ENCODE measurements at places on chromosomes 1 and 21.

DNA sequence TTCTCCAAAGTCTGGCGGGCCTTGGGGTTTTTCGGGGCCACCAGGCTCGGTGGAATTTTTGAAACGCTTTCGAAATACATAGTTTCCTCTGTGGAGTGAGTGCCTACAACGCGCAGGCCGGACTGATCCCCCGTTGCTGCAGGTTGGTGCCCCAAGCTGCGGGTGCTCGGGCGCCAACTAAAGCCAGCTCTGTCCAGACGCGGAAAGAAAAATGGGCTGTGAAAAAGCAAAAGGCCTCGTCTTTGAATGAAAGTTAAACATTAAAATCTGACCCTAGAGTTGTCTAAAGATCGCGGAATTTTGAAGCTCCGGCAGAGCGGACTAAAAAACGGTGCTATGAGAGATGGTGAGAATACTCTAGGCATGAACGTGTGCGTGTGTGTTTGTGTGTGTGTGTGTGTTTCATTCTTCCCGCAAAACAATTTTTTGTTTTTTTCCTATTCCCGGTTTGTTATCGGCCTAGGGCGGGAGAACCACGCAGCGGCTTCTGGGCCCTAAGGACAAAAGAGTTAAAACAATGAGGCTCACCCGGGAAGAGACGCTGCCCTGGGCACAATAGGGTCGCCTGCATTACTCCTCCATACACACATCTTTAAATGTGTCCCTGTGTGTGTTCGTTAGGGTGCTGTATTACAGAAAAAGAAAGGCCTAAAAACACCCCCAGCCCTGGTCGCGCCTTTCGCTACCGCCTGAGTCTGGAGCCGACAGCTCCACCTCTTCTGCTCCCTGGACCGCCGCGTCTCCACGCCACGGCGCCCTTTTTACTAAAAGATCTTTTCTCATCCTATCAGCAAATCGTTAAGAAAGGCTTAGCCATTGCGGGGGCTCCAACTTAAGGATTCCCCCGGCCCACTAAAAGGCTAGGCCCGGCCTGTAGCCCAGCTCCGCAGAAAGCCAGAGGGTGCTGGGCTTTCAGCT, 3.2 kb downstream of the TBX15 start:
- no peak for DNase-seq

DNA sequence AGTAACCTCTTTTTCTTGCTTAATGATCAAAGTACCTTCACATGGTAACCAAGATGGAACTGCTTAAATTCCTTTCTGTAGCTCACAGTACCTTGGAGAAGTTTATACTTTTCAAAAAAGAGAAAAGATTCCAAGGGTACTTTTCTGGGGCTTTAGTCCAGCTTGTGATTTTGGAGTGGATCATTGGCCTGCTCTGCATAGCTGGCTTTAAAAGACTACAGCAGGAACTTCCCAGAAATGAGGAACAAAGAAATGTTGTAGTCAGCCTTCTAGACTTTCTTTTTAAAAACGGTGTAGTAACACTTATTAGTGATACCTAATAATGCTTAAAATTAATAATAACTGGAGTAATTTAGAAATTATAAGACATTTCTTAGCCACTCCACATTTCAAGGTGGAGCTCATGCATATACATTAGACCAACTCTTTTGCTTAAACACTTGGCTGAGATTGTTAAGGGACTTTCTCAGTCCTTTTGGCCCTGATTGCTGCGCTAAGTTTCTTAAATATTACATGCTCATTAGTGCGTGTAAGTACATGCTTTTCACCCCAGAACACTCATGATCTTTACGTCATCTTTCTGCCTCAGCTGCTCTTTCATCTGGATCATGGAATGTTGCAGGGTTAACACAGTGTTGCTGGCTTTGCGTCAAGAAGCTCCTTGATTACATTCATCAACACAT, 57.3 kb downstream of the SDCCAG8 start:
- DNase-seq: no peak

- DNase-seq: no peak
Observed at GRCh38 chr1:85579622-85580021, 939 bp upstream of the CCN1 start.

DNA sequence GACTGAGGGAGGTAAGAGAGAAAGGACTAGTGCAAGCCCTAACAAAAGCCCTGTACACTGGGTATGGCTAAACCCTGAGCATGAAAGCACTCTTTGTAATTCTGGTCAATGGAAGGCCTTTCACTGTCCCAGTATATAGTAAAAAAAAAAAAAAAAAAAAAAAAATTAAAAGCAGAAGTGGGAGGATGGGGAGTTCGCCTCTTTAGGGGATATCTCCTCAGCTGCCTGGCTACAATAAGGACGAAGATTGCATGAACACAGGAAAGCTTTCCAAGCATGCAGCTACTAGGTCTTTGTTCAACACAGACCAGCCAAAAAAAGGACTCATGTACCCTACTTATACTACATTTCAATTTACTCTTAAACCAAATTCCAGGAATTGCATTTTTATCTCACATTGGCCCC, 59.1 kb downstream of the EIF4G3 start:
- DNase-seq: no peak

DNA sequence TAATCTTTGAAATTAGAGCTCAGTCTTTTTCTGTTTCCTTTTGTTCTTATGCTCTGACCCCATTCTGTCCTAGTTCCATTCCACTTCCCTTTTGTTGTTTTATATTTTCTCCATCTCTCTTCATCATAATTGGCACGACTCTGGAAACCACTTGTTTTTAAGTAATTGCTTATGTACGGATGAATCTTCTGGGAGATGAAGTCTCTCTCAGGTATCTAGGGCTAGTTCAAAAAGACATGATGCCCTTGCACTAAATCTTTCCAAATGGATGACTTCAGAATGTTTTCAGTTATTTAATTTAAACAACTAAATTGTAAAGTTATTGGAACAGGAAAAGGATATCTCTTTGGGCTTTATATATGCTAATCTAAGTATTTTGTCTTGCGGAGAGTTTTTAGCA, at the start of gene OR6F1:
Gene OR6F1 (minus strand): TSS at position 101 of the 400 bp plus-strand sequence. CDS start 3,891 bp downstream, outside the sequence.
- no peak for DNase-seq

GRCh38 chr1:183272390-183272848, 86.4 kb downstream of the LAMC2 start:
- DNase-seq: no peak

- DNase-seq: no peak
Observed at GRCh38 chr1:219812491-219813203, 115.7 kb downstream of the SLC30A10 start.

GRCh38 chr1:22591576-22591975, 28.3 kb downstream of the EPHA8 start:
- DNase-seq: no peak

DNA sequence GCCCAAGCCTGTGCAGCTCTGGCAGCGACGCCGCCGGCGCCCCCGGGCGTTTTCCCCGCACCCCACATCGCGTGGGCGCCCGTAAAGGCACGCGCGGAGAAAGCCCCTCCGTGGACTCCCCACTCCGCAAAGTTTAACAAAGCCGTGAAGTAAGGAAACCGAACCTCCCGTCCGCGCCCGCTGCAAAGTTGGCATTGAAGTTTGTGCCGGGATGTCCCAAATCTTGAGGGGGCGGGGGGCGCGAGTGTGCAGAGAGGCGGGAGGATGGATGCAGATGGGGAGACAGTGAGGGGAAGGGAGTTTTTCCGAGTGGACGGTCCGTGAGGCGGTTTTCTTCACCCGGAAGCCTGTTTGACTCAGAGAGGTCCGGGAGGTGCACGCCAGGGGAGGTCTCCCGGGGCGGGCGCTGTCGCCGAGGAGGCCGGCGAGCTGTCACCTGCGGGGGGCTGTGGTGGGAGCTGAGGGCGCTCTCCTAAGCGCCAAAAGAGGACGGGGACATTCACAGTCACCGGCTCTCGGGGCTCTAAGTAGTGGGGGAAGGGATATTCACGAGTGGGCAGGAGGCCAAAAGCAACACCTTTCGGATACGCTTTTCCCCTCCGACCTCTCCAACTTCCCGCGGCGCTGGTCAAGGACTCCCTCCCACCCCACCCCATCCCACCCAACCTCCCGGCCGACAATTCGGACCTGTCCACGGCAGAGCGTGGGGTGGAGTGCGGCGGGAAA, 1.3 kb downstream of the WLS start:
- no peak for DNase-seq

- DNase-seq: no peak
Observed at GRCh38 chr1:226558036-226558650, 9.6 kb downstream of the STUM start.

GRCh38 chr1:116873680-116874271, 35.9 kb upstream of the PTGFRN start:
- DNase-seq: no peak

GRCh38 chr21:34754690-34755647, 86.2 kb downstream of the CLIC6 start:
- DNase-seq: no peak

DNA sequence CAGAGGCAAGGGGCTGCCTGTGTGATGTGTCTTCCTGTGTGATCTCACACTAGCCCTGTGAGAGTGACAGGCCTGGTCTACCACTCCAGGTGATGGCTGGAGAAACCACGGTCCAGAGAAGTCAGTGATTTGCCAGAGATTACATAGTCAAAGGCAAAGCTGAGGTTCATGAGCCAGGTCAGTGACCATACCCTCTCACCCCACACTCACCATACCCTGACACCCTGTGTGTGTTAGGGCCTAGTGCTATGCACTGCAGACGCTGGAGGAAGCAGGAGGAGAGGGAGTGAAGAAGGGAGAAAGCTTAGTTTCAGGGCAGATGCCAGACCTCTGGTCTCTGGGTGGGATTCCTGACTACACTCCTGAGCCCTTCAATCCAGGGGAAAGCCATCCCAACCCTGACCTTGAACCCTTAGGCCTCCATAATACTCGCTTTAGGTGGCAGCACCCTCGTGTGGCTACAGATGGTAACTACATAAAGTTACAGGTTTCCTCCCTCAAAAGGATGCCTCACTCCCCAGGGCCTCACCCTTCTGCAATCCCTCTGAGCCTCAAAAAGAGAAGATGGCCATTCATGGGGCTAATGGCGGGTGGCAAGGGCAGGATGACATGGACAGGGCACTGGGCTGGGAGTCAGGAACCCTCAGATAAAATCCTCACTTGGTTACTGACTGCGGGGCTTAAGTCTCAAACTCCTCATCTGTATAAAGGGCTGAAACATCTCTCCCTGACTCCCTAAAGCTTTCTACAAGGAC, 20.8 kb upstream of the SDC3 start:
- DNase-seq: peak; percentile 34

DNA sequence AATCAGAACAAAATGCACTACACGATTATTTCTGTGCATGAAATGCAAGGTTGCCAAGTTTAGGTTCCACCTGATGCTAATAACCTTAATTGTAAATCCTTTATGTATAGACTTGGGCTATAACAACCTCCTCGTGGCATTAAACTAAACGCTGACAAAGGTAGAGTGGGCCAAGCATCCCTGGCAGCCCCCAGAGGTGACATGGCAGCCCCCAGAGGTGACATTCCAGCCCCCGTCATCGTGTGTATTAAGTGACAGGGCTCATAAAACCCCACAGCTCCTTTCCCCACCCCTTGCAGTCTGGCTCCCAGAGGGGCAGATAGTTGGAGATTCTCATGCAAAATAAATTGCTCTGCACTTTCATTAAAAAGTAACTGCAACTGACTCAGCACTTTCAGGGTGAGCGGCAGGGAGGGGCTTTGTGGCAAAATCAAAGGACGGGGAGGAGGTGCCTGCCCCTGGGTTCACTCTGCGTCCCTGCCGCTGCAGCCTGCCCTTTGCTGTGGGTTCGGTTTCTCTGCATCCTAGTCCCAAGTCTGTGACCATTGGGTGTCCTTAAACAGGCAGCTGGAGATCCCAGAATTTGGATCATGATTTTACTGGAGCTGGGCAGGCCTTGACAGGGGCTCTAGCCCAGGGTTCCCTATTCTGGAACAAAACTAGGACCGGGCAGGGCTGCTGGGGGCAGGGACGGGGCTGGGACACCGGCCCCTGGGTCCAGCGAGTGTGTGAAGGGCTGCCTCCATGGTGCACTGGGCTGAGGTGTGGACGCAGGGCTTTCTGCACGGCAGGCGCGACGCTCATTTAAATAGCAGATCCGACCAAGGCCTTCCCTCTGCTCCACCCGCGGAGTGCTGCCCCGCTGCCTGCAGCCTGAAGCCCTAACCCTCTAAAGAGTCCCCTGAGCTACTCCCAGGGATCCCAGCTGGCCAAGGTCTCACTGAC, 234.9 kb upstream of the VAMP3 start:
- no peak for DNase-seq

DNA sequence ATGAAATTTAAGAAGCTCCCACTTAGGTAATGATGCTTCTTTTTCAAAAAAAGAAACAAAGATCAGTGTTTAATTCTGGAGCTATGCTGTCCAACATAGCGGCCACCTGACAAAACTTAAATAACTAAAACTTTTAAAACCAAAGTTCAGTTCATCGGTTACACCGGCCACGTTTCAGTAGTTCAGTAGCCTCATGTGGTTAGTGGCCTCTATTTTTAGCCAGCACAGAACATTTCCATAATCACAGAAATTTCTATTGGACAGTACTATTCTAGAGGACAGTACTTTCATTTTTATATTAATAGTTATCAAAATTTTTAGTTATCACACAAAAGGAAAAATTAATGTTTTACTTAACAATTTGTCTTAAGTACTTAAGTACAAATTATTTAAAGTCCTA, 141.0 kb downstream of the USP25 start:
- no peak for DNase-seq

- DNase-seq: no peak
Observed at GRCh38 chr1:221724931-221725605, 16.8 kb downstream of the DUSP10 start.

DNA sequence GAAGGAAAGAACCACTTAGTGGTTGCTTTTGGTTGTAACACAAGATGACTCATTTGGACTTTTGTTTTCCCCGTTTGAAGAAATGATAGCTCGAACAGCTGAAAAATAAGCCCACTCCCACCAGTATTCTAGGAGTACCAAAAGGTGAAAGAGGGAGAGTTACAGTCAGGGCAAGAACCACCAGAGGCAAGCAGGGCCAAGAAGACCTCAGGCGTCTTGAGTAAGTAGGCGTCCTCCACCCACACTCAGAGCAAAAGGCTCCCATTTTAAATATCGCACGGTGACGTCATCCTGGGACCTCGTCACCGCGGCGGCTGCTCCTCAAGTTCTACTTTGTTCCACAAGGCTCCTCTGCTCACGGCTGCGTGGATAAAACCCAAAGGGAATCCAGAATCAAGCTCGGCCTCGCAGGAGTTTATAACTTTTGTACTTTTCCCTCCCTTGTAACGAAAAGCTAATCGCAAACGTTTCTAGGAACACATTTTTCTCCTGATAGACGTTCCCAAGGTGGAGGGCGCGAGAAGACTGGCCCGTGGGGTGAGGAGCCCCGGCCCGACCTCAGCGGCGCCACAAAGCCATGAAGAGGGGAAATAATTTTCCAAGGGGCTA, 1.2 kb downstream of the BTG3 start:
- DNase-seq: peak; percentile 74

All from activated T-cell treated with anti-CD3 and anti-CD28 coated beads for 24 hours (primary cell).